Esophagus muscularis mucosa (tissue), 4 donors: ENCODE measurements at places on chromosomes 6 and 20. TPM values are rescaled to one million over a fixed set of nuclear protein-coding genes. Genes with fewer than 3 reads are reported as not detected.

Gene RIN2
- 52.3 TPM for total RNA-seq

Gene NAA20
- total RNA-seq = 29.5 TPM

Gene THEMIS
- total RNA-seq = 0.23 TPM

Gene SSTR4
- total RNA-seq = not detected

Gene FAM8A1
- 44.4 TPM for total RNA-seq

Gene SLC16A10
- 0.57 TPM for total RNA-seq

Gene CCM2L
- total RNA-seq = 6.0 TPM

Gene MATN4
- total RNA-seq = 0.33 TPM

Gene CLVS2
- 0.33 TPM for total RNA-seq

Gene ZNF337
- 13.1 TPM for total RNA-seq

Gene ARFGAP1
- total RNA-seq = 38.2 TPM

Gene SLC22A7
- not detected for total RNA-seq

Gene PROKR2
- not detected for total RNA-seq

Gene SRSF6
- total RNA-seq = 46.1 TPM

Gene HS3ST5
- not detected for total RNA-seq

Gene C6orf15
- not detected for total RNA-seq

Gene SRMS
- not detected for total RNA-seq

Gene PTGIS
- total RNA-seq = 217 TPM

Gene PLN
- total RNA-seq = 343 TPM

Gene JAG1
- 38.9 TPM for total RNA-seq

Gene LHFPL5
- total RNA-seq = not detected

Gene TM9SF4
- 19.9 TPM for total RNA-seq

Gene RIPOR2
- 4.4 TPM for total RNA-seq

Gene C6orf52
- 0.71 TPM for total RNA-seq

Gene KHDC1
- total RNA-seq = 1.3 TPM

Gene IL20RA
- total RNA-seq = 5.0 TPM

Gene IRF4
- 0.29 TPM for total RNA-seq

Gene COL9A3
- 14.3 TPM for total RNA-seq

Gene EPB41L1
- total RNA-seq = 40.7 TPM

Gene SLC17A9
- total RNA-seq = 2.9 TPM

Gene C6orf58
- total RNA-seq = not detected

Gene MTFR2
- 1.7 TPM for total RNA-seq

Gene MOXD1
- total RNA-seq = 32.4 TPM

Gene GHRH
- not detected for total RNA-seq

Gene ASIP
- total RNA-seq = not detected

Gene ENPP5
- 0.50 TPM for total RNA-seq

Gene HDGFL1
- total RNA-seq = not detected

Gene MPC1
- 59.2 TPM for total RNA-seq

Gene EPPIN
- not detected for total RNA-seq

Gene GRIK2
- total RNA-seq = 1.8 TPM

Gene BANF2
- not detected for total RNA-seq

Gene HSPA1L
- total RNA-seq = 3.7 TPM

Gene SCUBE3
- total RNA-seq = 3.3 TPM

Gene MRPL14
- 44.2 TPM for total RNA-seq

Gene GSTA2
- total RNA-seq = not detected
